ENCODE measurements at places on chromosomes 1 and 21.

DNA sequence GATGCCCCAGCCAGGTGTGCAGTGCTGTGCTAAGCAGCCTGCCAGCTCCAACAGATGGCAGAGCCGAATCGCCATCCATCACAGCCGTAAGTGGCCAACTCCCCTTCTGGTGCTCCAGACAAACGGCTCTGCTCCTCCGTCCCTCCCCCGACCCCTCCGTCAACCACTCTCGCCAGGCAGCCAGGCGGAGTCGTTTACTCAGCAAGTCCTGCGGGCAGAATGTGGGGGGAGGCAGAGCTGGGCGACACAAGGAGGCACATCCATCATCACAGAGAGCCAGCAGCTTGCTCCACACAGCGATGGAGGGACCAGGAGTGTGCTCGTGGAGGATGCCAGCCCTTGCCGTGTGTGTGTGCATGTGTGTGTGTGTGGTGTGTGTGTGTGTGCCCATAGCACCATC lies 206.6 kb upstream of the GRIK3 start:
- no peak for DNase-seq

GRCh38 chr1:222240536-222241181 lies 307.2 kb downstream of the HHIPL2 start:
- no peak for DNase-seq

GRCh38 chr1:169466259-169467230 lies 19.2 kb downstream of the SLC19A2 start:
- no peak for DNase-seq

DNA sequence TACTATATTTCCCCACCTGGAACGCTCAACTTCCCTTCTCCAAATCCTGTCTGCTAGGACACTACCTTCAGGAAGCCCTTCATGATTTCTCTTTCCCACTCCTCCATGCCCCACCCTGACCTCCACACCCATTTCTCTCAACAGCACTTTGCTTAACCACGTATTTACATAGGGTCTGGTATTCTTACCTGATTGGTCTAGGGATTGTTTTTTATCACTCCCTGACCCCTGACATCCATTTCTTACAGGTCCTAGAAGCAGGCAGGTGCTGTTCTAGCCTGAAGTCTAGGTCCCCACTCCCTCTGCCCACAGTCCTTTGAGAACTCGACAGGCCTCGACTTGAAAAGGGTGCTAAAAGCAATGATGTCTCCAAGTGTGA lies 47.5 kb downstream of the DMAP1 start:
- DNase-seq: no peak

- no peak for DNase-seq
These were observed 1265.9 kb downstream of the BRINP3 start for GRCh38 chr1:189211742-189212141.

DNA sequence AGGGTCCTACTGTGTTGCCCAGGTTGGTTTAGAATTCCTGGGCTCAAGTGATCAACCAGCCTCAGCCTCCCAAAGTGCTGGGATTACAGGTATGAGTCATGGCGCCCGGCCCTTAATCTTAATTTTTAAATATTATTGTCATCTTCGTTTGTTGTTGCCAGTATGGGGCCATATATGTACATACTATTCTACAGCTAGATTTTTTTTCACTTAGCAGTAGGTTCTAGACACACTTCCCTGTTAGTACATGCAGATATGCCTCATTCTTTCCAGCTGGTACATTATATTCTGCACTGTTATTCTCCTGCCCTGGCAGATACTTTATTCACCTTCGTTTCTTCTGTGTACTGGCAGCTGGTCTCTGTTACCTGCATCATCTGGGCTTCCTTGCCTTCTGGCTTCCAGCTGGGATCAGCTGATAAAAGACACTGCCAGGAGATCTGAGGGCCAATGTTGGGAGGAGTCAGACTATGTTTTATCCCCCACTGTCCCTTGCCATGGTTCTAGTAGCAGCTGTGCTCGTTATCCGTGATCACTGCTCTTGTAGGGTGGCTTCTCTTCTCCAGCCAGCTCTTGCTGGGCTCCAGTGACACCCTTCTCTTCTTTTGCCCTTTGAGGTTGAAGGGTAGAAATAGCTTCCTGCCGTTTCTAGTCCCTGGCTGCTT lies 24.7 kb downstream of the ST3GAL3 start:
- no peak for DNase-seq

DNA sequence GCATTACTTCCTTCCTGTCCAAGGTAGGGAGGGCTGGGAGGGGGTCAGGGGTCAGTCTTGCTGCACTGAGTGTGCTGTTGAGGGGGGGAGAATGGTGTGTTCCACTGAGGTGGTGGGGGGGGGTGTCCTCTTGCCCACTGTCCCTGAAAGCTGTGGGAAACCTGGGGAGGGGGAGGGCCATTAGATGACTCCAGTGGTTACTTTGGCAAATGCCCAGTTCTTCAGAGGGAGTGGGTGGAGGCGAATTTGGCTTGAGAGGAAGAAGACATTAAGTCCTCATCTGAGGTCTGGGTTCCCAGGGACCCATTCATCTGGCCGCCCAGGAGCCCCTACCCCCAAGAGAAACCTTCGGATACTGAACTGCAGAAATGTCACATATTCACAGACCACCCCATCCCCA lies 36.2 kb downstream of the MEF2D start:
- DNase-seq: no peak

- DNase-seq: no peak
These were observed 103.0 kb downstream of the PTGS2 start for GRCh38 chr1:186577216-186577615.

- DNase-seq: peak; percentile 38
These were observed 3.0 kb upstream of the FOXD3 start for GRCh38 chr1:63319046-63320021.

GRCh38 chr1:99326215-99326949 lies 62.1 kb downstream of the PLPPR4 start:
- DNase-seq: no peak

DNA sequence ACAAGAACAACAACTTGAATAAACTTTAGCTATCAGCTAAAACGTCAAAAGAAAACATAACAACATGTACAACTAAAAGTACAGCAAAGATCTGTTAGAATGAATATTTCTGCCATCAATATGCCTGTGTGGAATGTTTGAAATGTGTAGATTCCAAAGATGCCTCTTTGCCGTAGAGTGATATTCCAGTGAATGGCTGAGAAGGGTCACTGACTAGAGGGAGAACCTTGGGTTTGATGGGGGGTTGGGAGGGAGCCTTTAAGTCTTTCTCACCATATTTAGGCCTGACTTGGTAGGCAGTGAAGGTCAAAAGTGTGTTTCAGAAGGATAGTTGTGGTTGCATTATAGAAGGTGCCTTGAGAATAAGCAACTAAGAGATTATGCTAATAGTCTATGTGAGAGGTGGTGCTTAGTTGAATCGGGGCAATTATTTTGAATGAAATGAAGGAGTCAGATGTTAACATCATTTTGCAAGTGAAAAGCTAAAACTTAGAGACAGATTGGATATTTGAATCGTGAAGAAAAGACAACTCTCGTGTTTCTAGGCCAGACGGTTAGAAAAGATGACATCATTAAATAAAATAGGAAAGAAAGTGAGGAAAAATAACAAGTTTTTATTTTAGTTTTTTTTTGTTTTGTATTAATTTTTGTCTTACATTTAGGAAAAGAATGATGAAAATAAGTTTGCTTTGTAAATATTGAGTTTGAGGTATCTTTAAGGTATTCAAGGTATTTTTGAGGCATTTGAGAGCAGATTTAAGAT lies 53.8 kb downstream of the PLA2G4A start:
- no peak for DNase-seq

- DNase-seq: peak; percentile 47
These were observed 1.5 kb downstream of the PAQR6 start for GRCh38 chr1:156246241-156246780.

- no peak for DNase-seq
These were observed 75.4 kb downstream of the MDM4 start for GRCh38 chr1:204591473-204592090.
